Hematopoietic multipotent progenitor cell (in vitro differentiated cells): ENCODE measurements at places on chromosomes 1 and 21.

GRCh38 chr1:110084227-110085078 lies 14.0 kb upstream of the ALX3 start:
- DNase-seq = peak; percentile 75

DNA sequence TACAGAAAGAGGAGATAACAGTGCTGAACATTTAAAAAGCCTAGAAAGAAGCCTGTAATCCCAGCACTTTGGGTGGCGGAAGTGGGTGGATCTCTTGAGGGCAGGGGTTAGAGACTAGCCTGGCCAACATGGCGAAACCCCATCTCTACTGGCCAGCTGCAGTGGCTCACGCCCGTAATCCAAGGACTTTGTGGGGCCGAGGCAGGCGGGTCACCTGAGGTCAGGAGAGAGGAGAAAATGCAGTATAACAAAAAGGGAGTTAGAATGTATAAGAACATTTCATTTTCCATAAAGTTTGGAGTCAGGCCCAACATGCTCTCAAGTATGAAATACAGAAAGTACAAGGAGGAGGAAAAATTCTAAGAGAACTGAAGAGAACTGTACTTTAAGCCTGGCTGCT lies 134.5 kb downstream of the SMYD3 start:
- no peak for DNase-seq

DNA sequence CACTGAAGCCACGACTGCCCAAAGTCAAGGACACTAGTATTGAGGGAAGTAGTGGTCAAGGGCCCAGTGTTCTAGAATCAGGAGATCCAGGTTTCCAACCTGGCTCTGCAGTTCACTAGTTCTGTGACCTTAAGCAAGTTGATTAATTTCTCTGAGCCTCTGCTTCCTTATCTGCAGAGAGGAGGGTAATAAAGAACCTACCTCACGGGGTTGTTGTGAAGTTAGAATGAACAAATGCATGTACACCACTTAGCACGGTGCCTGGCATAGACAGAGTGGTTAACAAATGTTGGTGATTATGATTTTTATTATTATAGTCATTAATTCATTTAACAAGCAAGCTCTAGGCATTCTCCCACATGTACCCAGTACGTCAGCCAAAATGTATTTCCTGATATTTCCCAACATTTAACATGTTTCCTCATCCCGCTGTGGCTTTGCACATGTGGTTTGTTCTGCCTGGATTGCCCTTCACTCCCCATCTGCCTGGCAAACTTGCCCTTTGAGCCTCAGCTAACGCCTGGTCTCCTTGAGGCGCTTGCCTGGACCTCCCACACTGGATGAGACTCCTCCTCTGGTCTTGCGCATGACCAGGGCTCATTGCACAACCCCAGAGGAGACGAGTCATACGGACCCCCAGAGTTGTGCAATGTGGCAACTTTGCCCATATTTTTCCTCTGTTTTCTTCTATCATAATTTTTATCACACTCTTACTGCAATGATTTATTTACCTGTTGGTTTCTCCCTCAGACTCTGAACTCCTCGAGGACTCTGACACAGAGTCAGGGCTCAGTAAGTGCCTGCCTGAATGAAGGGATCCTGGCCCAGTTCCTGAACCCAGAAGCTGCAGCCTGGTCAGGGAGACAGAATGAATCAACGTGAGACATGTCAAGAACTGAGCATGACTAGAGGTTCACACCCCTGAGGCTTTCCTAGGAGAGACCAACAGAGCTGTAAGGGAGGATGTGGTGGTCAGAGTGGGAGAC lies 20.7 kb upstream of the MFSD2A start:
- peak; percentile 42 for DNase-seq

DNA sequence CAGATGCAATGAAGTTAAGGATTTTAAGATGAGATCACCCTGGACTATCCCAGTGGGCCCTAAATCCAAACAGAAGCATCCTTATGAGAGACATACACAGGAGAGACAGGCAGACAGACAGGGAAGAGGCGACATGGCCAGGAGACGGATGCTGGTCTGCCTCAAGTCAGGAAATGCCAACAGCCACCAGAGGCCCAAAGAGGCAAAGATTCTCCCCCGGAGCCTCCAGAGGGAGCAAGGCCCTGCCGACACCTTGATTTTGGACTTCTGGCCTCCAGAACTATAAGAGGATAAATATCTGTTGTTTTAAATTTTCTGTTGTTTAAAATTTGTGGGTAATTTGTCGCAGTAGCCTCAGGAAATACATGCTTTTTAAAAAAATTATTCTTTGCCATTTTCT lies 116.4 kb downstream of the GLIS1 start:
- DNase-seq = no peak

DNA sequence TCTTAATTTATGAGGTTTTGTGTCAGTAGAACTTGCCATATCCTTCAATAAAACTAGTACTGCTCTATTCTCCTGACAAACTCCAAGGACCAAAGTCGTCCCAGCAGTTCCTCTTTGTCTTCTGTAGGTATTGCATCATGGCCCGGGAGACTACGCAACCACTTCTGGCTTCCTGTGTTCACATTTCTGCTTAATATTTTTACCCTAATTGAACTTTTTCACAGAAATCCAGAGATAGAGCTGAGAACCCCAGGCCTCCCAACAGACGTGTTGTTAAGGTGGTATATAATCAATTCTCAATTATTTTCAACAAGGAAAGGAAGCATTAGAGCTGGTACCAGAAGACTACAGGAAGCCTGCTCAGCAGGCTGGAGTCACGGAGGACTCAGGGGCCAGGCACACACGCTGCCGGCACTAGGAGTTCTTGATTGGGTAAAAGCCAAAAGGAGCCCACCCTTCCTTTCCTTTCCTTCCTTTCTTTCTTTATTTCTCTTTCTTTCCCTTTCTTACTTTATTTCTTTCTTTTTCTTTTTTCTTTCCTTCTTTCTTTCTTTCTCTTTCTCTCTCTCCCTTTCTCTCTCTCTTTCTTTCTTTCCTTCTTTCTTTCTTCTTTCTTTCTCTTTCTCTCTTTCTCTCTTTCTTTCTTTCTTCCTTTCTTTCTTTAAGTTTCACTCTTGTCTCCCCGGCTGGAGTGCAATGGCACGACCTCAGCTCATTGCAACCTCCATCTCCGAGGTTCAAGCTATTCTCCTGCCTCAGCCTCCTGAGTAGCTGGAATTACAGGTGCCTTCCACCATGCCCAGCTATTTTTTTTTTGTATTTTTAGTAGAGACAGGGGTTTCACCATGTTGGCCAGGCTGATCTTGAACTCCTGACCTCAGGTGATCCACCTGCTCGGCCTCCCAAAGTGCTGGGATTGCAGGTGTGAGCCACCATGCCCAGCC lies 173.7 kb downstream of the ZBTB18 start:
- DNase-seq = peak; percentile 45

GRCh38 chr21:39095681-39096080 lies 87.6 kb downstream of the PSMG1 start:
- DNase-seq = no peak

DNA sequence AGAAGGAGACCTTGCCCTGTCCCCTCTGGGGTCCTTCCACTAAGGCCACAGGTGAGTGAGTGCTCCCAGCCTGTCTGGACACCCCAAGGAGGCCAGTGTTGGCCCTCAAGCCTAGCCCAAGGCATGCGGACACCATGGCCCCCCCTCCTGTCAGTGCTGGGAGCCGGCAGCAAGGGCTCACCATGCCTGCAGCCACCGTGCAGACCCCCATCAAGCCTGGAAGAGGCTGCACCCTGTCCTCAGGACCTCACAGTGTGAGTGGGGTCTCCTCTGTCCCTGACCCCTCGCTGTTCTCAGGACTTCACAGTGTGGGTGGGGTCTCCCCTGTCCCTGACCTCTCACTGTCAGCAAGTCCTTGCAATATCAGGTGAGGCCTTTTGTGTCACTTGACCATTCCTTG lies 33.2 kb upstream of the PRSS38 start:
- DNase-seq = no peak

DNA sequence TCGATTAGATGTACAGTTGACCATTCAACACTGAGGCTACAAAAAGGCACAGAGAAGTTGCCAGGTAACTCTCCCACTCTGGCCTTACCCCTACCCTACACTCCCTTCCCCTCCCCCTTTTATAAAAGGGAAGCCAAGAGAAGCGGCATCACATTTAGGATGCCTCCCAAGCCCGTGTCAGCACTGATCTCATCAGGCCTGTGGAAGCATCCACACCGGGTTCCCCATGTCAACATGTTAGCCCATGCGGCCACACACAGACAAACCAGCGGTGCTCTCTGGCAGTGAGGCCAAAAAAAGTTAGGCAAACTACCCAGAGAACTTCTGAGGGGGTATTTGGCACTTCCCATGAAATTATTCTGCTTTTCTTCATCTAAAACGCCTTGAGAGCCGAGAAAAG lies 29.9 kb downstream of the BCAR3 start:
- DNase-seq = no peak

GRCh38 chr1:113990961-113991360 lies 11.7 kb downstream of the OLFML3 start:
- no peak for DNase-seq

DNA sequence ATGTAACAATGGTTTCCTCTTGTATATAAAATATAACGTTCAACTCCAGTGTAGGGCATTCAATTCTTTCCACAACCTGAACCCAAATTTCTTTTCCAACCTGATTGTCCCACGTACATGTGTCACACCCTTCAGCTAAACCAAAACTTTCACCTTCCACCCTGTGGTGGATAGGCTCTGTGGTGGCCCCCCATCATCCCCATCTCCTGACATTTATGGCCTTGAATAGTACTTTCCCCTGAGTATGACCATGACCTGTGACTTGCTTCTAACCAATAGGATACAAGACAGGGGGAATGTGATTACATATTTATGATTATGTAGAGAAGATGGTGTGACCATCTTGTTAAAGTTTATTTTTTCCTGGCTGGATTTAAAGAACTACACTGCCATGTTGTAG lies 377.0 kb downstream of the PTPRC start:
- DNase-seq = no peak

DNA sequence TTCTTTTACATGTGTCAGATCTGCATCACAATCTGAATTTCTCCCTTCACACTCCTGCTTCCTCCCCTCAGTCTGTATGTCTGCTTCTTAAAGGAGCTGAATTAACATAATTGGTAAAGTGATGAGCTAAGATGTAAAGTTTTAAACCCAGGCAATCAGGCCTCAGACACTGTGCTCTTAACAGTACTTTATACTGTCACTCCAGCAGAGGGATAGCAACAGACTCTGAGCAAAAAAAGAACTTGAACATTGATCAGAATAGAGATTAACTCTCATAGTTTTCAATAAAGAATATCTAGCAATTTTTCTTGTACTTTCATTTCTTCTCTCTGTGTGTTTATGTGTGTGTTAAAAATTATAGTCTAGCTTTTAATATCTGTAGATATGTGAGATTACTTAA lies 110.3 kb downstream of the DUSP10 start:
- peak; percentile 50 for DNase-seq

GRCh38 chr1:153389401-153389800 lies 1.5 kb downstream of the S100A8 start:
- no peak for DNase-seq

DNA sequence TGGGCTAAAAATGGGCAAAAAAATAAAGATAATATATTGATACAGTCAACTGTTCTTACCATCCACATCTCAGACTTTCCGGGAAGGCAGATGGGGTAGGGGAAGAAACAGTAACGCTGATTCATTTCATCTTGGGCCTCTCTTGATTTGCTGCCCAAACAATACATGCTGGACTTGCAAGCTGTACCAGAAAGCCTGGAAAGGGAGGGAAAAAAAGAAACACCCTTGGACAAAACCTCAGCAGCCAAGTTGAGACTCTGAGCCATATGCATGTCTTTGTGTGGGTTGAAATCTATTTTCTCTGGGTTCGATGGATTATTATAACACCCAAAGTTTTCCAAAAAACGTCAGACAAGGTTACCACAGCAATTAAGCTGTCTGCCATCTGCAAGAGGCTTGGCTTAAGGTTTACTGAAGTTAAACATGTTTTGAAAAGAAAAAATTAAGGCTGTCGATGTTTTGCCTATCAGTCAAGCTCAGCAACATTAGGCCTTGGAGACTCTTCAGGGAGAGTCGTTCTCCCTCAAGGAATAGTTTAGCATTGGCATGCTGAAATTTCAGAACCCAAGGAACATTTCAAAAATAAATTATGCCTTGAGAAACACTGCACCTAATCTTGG lies 71.2 kb downstream of the PSMG1 start:
- no peak for DNase-seq

GRCh38 chr21:33666153-33666552 lies 23.9 kb downstream of the ITSN1 start:
- no peak for DNase-seq

DNA sequence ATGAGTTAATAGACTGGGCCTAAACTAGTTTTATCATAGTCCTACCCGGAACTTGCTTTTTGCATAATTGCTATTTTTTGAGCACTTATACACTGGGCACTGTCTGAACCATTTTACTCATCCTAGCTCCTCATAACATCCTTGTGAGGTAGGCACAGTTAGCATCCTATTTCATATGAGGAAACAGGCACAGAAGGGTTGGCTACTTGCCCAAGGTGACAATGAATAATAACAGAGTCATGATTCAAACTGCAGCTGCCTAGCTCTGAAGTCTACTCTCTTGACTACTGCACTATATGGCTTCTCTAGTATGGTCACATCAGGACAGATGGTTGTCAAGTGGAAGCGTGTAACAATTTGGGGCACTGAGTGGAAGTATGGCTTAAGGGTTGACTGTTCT lies 18.2 kb upstream of the RC3H1 start:
- DNase-seq = peak; percentile 26

- no peak for DNase-seq
These were observed 18.2 kb downstream of the TRPM2 start for GRCh38 chr21:44371596-44371995.

DNA sequence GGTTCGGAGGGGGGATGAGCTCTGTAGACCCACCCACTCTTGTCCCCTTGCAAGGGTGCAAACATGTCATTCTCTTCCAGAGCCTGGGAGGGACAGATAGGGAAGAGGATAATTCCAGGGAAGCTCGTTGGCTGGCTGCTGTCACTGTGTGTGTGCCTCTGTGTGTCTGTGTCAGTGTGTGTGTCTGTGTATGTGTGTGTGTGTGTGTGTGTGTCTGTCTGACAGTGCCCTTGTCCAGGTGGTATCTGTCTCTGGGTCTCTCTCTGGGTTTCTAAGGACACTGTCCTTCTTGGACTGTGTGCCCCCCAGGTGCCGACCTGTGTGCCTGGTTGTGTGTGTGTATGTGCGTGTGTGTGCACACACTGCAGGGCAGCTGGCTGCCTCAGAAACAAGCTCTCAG lies 90.5 kb downstream of the ACTL8 start:
- no peak for DNase-seq

DNA sequence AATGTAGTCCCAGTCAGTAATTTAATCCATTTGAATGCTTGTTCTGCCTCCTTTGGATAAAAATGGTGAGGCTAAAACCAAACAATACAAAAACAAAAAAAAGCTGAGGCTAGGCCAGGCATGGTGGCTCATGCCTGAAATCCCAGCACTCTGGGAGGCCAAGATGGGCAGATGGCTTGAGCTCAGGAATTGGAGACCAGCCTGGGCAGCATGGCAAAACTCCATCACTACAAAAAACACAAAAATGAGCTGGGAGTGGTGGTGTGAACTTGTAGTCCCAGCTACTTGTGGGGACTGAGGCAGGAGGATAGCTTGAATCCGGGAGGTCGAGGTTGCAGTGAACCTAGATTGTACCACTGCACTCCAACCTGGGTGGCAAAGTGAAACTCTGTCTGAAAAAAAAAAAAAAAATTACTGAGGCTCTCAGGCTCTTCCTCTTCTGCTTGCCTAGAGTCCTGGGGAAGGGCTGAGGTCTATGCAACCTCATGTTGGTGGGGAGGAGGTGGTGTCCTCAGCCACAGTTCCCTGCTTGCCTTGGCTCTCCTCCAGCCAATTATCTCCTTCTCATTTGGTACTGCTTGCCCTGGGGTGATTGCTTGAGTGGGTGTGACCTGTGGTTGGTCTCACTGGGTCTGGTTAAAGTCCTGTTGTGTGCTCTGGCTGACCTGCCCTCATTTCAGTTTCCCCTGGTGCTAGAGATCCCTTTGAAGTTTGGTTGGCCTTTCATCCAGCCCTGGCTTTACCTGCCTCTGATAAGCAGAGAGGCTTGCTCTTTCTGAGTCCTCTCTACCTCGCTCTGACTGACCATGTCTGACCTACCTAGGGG lies 20.9 kb downstream of the S1PR1 start:
- no peak for DNase-seq
